Islet precursor cell (in vitro differentiated cells): ENCODE measurements at places on chromosomes 4 and X.
A peak's percentile ranks its signal among the peaks of the same experiment; 100 is the strongest.

- peak; percentile 77 for DNase-seq
Observed at GRCh38 chrX:22952010-22952409, 47.8 kb upstream of the DDX53 start.

- no peak for DNase-seq
Observed at GRCh38 chr4:20682853-20683252, 17.4 kb upstream of the PACRGL start.

- peak; percentile 82 for DNase-seq
Observed at GRCh38 chr4:77310931-77311330, 153.9 kb downstream of the CCNG2 start.

DNA sequence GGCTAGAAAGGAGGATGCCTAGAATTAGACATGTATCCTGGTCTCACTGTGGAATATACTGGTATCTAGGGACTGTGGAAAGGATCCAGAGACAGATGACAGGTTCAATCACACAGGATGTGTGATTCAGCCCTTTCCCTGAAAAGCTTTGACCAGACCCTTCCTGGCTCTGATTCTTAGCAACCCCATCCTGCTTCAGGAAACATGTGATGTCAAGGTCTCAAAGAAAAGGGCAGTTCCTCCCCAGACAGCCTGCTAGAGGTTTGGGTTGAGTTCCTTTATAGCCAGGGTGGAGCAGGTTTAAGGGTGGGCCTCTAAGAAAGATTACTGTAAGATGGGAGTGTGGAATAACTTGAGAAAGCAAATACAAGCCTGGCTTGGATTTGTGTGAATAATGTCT, 3.0 kb downstream of the BMP15 start:
- no peak for DNase-seq

DNA sequence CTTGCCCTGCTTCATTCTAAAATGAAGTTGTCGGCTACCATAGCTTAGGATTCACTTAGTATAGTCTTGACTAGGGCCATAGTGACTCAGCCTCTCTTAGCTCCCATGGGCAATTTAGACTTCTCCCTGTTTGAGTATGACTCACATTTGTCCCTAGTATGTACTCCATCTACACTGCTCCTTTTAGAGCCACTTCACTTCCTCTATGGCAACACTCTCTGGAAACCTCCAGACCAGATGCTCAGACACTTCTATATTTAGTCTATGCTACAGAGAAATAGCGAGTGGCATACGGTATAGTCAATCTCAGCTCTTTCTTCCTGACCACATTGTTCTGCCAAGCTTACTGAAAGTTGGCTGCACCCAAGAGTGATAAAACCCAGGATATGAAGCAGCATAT, 11.2 kb downstream of the MEPE start:
- peak; percentile 72 for DNase-seq

DNA sequence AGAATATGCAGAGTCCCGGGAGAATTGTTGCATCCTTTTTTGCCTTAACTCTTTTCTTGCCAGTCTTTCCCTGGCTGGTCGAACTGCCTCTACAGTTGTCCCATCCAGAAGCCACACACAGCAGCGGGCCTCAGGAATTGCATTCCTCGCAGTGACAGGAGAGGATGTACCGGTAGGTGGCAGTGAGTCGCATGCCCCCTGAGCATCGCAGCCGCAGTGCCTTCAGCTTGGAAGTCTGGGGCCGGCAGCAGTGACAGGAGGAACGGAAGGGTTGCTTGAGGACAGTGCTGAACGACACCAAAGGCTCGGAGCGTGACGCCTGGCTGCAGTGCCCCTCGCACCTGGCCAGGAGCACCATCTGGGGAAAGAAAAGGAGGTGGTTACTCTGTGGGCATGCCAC, 23.5 kb downstream of the NDP start:
- peak; percentile 76 for DNase-seq

- DNase-seq, result no peak
Observed at GRCh38 chr4:158169931-158170690, 2.7 kb downstream of the GASK1B start.

DNA sequence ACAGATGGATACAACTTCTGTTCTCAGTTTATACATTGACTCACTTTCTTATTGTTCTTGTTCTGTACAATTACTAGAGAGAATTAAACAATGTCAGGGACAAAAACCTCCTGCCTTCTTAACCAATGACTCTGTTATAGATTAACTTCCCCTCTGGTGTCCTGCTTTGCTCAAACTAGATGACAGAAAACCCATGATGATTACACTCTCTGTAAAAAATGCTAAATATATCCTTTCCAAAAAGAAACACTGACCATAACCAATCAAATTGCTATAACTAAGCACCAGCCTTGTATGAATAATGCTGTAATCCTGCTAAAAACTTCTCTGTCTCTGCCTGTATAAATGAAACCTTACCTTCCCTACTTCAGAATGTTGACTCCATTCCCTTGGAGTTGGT, 29.8 kb upstream of the IL13RA2 start:
- DNase-seq, result no peak

DNA sequence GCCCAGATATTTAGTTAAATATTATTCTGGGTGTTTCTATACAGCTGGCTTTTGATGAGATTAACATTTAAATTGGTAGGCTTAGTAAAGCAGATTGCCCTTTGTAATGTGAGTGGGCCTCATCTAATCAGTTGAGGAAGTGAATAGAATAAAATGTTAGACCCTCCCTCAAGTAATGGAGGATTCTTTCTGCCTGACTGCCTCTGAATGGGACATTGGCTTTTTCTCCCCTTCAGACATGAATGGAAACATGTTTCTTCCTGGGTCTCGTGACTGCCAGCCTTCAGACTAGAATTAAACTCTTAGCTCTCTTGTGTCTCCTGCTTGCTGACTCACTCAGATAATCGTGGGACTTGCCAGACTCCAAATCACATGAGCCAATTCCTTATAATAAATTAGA, 266.7 kb downstream of the INPP4B start:
- DNase-seq, result no peak

GRCh38 chrX:21779095-21779494, 21.2 kb upstream of the SMPX start:
- DNase-seq, result no peak

GRCh38 chr4:182969651-182970279, 52.6 kb upstream of the DCTD start:
- DNase-seq, result no peak

GRCh38 chrX:123518791-123519190, 214.1 kb downstream of the THOC2 start:
- DNase-seq, result no peak
